ENCODE measurements at places on chromosomes 12 and 14.

- DNase-seq = no peak
Observed at GRCh38 chr14:93035917-93036651, 79.6 kb downstream of the ITPK1 start.

GRCh38 chr12:1525858-1526257 lies 68.5 kb downstream of the FBXL14 start:
- DNase-seq = no peak

GRCh38 chr14:97298331-97298730 lies 501.1 kb downstream of the VRK1 start:
- DNase-seq = no peak

- peak; percentile 15 for DNase-seq
Observed at GRCh38 chr12:113208041-113208934, 13.0 kb upstream of the TPCN1 start.

- DNase-seq = no peak
Observed at GRCh38 chr14:20002319-20002718, 356 bp downstream of the OR4Q2 start.

DNA sequence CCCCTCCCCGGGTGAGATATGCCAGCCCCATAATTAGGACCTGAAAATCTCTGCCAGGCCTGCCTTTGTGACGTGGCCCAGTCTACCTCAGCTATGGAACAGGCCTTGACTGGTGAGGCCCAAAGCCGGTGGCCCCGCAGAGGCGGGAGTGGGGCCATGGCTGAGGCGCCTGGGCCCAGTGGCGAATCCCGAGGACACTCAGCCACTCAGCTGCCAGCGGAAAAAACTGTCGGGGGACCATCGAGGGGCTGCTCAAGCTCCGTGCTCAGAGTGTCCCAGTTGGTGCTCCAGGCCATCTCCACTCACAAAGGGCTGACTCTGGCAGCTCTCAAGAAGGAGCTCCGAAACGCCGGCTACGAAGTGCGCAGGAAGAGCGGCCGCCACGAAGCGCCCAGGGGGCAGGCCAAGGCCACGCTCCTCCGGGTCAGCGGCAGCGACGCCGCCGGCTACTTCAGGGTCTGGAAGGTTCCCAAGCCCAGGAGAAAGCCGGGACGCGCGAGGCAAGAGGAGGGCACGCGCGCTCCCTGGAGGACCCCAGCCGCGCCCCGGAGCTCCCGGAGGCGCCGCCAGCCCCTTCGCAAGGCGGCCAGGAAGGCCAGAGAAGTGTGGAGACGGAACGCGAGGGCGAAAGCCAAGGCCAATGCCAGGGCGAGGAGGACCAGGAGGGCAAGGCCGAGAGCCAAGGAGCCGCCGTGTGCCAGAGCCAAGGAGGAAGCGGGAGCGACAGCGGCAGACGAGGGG lies 21.4 kb downstream of the ZNF641 start:
- no peak for DNase-seq

GRCh38 chr14:20662968-20663732 lies 21.2 kb upstream of the RNASE4 start:
- DNase-seq = peak; percentile 61

DNA sequence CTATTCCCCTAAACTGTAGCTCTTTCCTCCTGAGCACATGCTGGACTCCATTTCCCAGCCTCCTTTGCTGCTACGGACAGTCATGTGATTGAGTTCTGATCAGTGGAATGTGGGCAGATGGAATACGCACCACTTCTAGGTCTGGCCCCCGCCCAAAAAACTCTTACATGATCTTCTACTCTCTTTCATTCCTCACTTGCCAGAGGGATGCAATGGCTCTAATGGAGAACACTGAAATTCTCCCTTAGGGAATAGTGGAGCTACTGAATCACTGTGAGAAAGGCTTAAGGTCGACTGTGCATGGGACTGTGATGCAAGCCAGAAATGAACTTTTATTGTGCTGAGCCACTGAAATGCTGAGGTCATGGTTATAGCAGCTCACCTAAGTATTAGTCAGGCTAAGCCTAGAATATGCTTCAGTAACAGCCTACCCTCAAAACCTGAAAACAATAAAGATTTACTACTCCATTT lies 13.0 kb upstream of the TMED2 start:
- DNase-seq = no peak

GRCh38 chr12:71161591-71161990 lies 3.8 kb upstream of the TSPAN8 start:
- DNase-seq = no peak

- DNase-seq = no peak
Observed at GRCh38 chr14:29868000-29868399, 59.6 kb downstream of the PRKD1 start.

DNA sequence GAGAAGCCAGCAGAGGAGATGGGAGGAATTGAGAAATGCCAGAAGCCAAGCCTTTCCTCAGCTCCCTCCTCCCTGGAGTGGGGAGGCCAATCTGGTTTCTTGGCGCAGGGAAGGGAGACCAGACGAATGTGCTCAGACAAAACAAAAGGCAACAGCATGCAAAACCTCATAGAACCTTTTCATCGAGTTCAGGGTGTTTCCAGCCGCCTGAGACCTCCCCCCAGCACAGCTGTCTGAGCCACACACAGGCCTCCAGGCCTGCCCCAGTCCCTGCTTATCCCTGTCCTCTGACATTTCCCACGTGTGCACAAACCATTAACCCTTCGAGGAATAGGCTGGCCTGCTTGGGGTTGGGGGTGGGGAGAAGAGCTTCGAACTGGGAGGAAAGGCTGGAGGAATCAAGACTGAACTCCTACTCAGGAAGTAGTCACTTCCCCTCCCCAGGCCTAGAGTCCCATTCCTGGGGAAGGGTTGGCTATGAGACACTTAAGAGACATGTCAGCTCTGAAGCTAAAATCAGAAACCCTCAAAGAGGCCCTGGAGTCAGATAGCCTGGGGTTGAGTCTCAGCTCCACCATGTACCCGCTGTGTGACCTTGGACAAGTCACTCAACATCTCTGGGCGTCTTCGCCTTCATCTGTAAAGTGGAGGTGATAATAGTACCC lies 10.7 kb downstream of the TBX3 start:
- DNase-seq = no peak

GRCh38 chr14:101501858-101502615 lies 59.3 kb upstream of the DIO3 start:
- no peak for DNase-seq

GRCh38 chr12:118103201-118103600 lies 610 bp downstream of the VSIG10 start:
- DNase-seq = no peak

DNA sequence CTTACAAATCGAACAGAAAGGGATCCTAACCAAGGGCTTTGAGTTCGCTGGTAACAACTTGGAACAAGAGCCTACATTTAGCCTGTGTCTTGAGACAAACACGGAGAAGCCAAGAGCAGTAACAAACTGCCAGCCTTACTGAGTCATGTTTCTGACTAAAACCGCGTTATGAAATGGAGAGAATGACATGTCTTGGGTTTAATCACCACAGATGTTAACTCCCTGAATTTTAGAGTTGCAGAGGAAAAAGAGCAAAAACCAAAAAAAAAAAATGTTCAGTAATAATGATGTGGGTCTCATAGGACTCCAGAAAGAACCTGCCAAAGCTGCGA lies 1.0 kb downstream of the BLTP3B start:
- DNase-seq = no peak

DNA sequence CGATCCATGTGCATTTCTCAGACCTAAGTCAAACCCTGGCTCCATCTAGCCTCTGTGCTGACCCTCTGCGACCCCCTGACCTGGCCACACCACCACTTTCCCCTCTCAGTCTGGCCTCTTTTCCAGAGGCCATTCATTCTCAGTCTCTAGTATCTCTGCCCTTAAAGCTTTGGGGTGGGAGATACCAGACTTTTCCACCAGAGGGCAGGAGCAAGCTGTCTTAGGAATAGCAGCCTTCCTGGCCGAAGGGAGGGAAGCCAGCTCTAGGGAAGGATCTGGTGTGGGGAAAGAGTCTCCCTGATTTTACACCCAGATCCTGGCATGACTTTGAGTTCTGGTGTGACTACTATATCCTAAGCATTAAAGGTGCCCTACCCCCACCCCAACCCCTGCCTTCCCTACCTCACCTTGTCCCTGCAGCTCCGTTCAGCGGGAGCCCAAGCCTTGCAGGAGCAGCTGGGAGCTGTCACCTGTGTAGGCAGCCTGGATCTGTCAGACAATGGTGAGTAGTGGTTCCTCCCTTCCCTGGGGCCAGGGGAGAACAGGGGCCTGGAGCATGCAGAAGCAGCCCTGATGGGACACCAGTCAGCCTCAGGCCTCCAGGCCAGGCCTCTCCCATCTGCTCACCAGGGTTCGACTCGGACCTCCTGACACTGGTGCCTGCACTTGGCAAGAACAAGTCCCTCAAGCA lies 6.6 kb downstream of the CARMIL3 start:
- DNase-seq = no peak

DNA sequence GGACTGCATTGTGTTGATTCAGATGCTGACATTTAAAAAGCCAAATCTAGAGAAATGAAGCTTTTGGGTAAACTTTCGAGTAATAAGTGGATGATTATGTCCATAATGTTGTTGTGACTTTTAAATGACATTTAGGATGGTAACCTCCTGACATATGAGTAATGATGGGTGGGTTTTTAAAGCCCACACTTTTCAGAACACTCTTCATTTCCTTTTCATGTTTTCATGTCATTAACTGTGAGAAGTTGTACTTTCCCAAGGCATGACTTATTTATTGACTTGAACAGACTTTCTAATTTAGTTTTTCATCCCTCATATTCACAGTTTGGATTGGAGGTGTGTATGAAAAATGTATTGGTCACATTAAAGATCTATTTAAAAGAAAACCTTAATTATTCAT lies 35.5 kb downstream of the RGS6 start:
- DNase-seq = no peak

DNA sequence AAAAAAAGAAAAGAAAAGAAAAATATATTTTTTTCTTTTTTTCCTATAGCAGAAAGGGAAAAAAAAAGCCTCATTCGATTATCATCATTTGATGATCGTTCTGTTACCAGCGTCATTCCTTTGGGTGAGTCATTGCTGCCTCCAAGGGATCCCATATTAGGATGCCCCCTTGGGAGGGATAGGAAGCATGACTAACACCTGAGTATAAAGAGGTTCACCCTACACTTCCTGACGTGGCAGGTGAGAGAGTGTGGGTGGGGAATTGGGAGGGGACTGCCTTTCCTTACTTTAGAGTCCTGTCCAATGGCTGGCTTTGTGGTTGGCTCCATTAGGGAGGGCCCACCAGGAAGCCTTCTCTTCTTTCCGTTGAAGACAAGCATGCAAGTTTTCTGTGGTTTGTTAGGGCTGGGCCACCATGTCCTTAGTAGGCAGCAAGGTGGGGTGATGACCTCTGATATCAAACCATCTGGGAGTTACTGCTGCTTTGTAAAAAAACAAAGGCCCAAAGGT lies 56.1 kb upstream of the FUT8 start:
- no peak for DNase-seq

DNA sequence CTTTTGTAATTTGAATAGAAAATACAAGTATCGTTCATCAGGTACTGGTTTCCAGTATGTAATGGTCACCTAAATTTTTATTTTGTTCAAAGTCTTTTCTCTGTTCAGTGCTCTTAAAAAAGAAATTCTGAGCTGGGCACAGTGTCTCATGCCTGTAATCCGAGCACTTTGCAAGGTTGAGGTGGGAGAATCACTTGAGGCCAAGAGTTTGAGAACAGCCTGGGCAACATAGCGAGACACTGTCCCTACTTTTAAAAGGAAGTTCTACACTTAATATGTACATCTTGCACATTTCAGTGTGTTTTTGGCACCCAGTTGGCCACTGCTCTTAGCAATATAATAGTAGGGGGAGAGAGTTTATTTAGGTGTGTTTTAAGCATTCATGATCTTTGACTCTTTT lies 27.9 kb downstream of the PCNX1 start:
- no peak for DNase-seq

GRCh38 chr14:36556811-36557433 lies 25.5 kb downstream of the NKX2-8 start:
- no peak for DNase-seq

DNA sequence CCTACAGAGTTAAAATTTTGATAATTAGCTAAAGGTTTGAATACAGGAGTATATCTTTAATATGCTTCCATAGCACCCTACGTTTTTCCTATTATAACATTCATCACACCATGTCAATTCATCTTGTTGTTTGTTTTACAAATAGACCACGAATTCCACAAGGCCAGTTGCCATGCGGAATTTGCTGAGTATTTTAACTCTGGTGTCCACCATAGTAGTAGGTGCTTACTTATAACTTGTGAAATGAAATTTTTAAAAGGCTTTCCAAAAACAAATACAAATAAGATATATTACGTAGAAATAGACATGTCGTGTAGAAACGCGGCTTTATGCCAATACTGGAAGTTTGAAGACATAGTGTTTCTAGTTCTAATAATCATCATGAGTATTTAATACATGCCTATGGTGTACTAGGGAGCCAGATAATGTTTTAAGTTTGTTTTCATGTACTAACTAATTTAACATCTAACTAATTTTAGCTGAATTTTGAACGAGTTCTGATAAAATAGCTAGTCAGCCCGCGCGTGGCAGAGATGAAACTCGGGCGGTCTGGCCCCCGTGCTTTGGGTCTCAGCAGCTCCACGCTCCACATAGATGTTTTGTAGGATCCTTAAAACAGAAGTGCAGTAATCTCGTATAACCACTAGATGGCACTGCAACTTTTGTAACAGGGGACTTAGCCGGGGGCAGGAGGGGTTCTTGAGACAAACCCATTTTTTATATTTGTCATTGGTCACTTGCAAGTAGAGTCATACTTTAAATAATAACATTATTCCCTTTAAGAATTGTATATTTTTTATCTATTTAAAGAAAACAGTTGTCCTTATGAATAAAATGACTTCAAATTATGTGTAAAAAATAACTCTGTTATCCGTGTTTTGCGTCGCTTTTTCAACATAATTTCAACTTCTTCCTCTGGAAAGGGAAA lies 10.2 kb downstream of the CD69 start:
- no peak for DNase-seq

DNA sequence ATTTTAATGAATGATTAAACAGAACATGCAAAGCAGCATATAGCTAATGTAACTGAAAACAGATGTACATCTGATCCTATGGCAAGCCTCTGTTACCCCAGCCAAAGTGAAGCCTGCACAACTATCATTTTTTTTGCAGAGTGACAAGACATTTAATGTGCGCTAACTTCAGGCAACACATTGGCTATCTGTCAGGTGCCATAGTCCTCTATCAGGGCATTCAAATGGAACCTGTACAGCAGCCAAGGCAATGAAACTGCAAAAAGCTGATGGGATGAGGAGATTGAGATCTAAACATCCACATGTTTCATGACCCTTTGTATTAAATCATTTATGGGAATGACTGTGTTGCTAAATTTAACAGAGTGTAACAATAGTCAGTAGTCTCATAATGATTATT lies 1088.5 kb upstream of the TMEM132C start:
- DNase-seq = no peak

- no peak for DNase-seq
Observed at GRCh38 chr12:112163471-112163991, 38.2 kb downstream of the TRAFD1 start.

- DNase-seq = no peak
Observed at GRCh38 chr14:30069536-30069935, 141.9 kb upstream of the PRKD1 start.

Data from activated T-helper 9 cell treated with anti-CD3 and anti-CD28 coated beads, Interleukin-2, amount 50 U/mL, for 16 hours (primary cell).